ENCODE measurements at places on chromosomes 13 and 19.

DNA sequence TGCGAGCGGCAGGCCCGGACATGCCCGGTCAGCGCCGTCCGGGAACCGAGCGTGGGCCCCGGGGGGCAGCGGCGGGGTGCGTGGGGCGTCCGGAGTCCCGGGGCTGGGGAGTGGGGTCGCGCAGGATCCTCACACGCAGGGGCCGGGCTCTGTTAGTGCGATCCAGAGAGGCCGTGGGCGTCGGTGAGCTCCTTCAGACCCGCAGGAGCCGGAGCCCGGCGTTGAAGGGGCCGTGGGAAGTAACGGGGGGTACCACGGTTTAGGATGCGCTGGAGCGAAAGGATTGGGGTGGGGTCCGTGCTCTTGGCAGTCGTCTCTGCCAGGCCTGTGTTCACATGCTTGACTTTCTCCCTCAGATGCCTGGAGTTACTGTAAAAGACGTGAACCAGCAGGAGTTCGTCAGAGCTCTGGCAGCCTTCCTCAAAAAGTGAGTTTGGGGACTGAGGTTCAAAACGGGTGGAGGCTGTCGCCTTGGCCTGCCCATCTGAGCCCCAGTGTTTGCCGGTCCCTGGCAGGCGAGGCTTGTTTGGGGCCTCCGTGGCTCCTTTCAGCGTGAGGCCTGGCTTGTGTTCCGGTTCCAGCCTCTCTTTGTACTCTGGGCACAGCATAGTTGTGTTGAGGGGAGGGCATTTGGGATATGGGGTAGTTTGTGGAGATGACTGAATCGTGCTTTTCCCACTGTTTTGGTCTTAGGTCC is 512 bp downstream of the RPS19 start:
- no peak for DNase-seq

GRCh38 chr19:2041433-2041682 is 9.7 kb downstream of the MKNK2 start:
- no peak for DNase-seq

- DNase-seq = no peak
Measured at GRCh38 chr13:94176561-94176960, 302.9 kb downstream of the DCT start.

DNA sequence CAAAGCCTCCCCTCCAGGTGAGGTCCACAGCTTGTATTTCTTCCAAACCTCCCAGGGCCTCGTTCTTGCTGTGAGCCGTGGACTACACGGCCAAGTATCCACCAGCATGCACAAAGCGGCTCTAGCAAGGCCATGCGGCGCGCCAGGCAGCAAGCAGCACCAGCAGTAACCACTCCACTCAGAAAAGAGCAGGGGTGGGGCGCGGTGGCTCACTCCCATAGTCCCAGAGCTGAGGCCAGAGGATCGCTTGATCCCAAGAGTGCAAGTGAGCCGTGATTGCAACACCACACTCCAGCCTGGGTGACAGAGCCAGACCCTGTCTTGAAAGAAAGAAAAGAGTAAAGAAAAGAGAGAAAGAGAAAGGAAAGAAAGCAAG is 4.7 kb downstream of the CCDC8 start:
- DNase-seq = peak; percentile 82

GRCh38 chr13:60135344-60135743 is 28.4 kb downstream of the DIAPH3 start:
- DNase-seq = no peak

- DNase-seq = peak; percentile 72
Measured at GRCh38 chr19:11446652-11447301, 11.3 kb downstream of the PRKCSH start.

- DNase-seq = no peak
Measured at GRCh38 chr13:84038001-84038400, 155.7 kb upstream of the SLITRK1 start.

DNA sequence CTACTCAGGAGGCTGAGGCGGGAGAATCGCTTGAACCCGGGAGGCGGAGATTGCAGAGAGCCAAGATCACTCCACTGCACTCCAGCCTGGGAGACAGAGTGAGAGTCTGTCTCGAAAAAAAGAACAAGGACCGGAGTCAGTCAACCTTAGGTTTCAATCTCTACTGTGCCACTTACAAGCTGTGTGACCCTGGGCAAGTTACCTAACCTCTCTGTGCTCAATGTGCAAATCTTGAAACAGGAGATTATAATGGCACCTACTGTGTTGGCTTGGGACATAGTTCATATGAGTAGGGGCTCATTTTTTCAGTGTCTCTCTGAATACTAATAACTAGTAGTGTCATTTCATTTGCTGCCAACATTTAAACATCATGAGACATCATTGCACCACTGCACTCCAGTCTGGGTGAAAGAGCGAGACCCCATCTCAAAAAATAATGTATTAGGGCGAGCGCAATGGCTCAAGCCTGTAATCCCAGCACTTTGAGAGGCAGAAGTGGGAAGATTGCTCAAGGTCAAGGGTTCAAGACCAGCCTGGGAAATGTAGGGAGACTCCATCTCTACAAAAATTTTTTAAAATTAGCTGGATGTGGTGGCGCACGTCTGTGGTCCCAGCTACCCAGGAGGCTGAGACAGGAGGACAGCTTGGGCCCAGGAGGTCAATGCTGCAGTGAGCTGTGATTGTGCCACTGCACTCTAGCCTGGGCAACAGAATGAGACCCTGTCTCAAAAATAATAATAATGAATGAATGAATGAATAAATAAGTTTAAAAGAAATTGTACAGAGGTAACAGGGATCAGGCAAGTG is 5.5 kb downstream of the C3 start:
- no peak for DNase-seq

- DNase-seq = no peak
Measured at GRCh38 chr19:12664406-12665280, 1.9 kb downstream of the MAN2B1 start.

- DNase-seq = no peak
Measured at GRCh38 chr13:29964181-29964845, 113.9 kb upstream of the UBL3 start.

- no peak for DNase-seq
Measured at GRCh38 chr19:31254611-31255010, 94.6 kb downstream of the TSHZ3 start.

- no peak for DNase-seq
Measured at GRCh38 chr13:43319617-43320444, 296.4 kb downstream of the DNAJC15 start.

DNA sequence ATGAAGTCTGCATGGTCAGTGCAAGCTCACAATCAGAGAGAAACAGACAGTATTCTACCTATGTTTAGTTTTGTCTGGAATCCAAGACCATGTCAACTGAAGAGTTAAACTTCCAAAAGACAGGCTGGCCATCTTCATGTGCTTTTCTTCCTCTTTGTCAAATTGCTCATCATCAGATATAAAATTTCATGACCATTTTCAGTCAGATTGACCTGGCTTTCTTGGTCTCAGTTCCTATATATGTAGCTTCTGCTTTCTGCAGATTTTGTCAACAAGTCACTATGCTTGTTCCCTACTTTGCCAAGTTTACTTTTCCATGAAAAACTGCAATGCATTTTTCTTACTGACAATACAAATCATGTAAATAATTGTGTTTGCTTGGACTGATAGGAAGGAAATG is 13.9 kb downstream of the SLC46A3 start:
- DNase-seq = no peak

GRCh38 chr13:107241381-107241780 is 673.4 kb upstream of the ARGLU1 start:
- DNase-seq = no peak

- DNase-seq = no peak
Measured at GRCh38 chr19:27718234-27718633, 1494.7 kb downstream of the UQCRFS1 start.

- DNase-seq = no peak
Measured at GRCh38 chr19:32091241-32091640, 254.2 kb upstream of the ZNF507 start.

- DNase-seq = no peak
Measured at GRCh38 chr13:50523307-50523706, 320.2 kb downstream of the DLEU7 start.

- DNase-seq = no peak
Measured at GRCh38 chr19:10907925-10908324, 20.5 kb downstream of the YIPF2 start.

DNA sequence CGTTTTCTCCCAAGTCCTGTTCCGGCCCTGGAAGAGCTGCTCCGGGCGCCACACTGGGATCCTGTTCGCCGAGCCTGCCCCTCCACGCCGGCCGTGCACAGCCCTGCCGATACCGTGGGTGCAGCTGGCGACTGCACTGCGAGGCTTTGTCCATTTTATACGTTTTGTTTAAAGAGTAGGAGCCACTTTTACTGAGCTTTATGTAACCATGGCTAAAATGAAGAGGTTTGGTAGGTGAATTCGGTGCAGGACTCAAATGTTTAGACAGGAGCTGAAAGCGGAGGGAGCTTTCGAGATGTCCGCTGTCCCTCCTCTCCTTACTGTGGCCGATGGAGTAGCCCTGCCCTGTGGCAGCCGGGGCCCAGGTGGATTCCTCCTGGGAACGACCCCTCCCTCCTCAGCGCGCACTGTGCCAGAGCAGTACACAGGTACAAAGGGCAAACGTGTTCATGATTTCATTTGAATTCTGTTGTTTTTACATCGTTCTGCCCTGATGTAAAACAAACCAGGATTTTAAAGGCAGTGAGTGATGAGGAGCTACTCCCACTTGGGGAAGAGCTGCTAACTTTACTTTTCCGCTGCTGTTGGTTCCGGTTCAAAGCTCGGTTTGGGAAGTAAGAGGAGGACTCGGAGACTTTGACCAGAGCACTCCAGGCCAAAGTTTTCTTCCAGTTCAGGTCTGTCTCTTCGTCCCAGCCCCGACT is 1.7 kb downstream of the COL4A2 start:
- no peak for DNase-seq

DNA sequence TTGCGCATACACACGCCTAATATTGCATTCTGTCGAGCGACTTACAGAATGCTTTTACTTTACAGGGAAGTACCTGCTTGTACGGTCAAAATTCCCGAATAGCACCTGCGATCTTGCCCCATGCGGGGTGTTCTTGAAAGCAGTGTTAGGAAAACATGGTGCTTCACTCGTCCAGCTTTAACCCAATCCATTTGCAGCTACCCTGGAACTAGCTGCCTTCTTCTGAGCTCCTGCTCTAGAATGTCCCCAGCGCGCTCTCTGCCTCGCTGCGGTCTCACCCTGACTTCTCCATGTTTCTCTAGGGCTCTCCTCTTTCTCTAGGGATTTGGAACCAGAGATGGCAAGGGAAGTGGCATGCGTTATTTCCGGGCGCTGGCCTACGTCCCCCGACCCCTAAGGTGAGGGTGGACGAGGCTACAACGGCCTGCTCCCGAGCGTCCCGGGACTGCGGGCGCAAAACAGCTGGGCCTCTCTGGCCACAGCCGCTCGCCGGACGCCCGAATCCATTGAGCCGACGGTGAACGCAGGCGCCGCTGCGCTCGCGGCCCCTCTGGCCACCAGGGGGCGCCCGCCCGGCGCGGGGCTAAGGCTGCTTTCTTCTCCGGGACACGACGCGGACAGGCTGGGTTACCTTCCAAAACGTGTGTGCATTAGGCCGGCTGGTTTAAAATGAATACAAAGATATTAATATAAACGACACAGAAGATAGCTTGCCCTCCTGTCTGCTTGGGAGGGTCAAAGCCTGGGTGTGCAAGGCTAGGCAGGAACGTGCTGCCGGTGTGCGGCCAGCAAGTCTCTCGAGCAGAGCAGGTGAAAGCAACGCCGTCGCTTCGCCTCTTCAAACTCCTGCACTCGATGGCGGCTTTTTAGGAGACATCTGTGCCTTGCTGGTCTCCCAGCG is 1.8 kb upstream of the SPRY2 start:
- peak; percentile 84 for DNase-seq

GRCh38 chr19:57512845-57513244 is 13.1 kb downstream of the ZNF773 start:
- DNase-seq = no peak

- no peak for DNase-seq
Measured at GRCh38 chr13:113002206-113002912, 33.3 kb downstream of the MCF2L start.

DNA sequence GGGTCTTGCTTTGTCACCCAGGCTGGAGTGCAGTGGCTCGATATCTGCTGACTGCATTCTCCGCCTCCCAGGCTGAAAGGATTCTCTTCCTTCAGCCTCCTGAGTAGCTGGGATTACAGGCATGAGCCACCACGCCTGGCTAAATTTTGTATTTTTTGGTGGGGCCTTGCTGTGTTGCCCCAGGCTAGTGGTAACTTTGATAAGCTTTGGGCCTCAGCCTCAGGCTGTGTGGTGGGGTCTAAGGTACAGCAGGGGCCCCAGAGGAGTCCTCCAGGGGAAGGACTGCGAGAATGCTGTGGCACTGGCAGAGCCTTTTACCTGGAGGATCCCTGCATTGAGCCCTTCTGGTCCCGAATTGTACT is 7.2 kb downstream of the DOT1L start:
- DNase-seq = no peak

DNA sequence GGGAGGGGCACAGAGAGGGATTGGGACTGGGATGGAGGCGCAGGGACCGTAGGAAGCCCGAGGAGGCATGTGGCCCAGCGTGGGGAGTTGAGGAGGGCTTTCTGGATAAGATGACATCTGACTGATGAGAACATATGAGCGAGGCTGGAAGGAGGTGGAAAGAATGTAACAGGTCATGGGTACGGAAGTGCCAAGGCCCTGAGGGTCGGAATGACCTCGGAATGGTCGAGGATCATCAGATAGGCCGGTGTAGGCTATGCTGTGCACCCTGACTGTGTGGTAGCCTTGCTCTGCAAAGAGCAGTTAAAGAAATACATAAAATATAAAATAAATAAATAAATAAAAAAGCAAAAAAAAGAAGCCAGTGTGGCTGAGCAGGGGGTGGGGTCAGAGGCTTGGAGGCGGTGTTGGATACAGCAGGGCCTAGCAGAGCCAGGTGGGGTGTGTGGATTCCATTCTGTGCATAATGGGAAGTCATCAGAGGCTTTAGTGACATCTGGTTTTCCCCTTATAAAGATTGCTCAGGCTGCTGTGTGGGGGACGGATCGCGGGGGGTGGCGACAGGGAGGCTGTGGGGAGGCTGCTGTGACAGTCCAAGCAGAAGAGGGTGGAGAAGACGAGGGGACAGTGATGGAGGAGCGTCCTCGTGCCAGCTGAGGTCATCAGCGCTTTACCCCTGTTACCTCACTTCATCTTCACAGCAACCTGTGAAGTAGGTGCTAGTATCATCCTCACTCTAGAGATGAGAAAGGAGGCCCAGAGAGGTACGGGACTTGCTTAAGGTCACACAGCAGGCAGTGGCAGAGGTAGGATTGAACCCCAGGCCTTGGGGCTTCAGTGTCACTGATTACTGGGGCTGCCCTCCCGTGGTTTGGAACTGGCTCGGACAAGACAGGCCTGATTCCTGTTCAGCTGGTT is 5.0 kb downstream of the PAK4 start:
- no peak for DNase-seq
